ENCODE measurements at places on chromosomes 6 and 20. TPM values are rescaled to one million over a fixed set of nuclear protein-coding genes. Genes with fewer than 3 reads are reported as not detected.

GRCh38 chr6:131042664-131043063 is 20.4 kb downstream of the EPB41L2 start:
- no peak for DNase-seq

- DNase-seq, result no peak
Measured at GRCh38 chr20:41264819-41265218, 52.7 kb downstream of the ZHX3 start.

- DNase-seq, result no peak
Measured at GRCh38 chr6:100283285-100283684, 181.4 kb downstream of the SIM1 start.

DNA sequence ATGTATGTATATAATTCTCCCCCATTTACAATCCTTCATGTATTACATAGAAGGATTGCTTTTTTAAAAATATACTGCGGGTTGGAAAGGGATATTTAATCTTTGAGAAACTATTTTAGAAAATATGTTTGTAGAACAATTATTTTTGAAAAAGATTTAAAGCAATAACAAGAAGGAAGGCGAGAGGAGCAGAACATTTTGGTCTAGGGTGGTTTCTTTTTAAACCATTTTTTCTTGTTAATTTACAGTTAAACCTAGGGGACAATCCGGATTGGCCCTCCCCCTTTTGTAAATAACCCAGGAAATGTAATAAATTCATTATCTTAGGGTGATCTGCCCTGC is 3.6 kb downstream of the FOXC1 start:
- no peak for DNase-seq

OVOL2 gene
- 0.24 TPM for total RNA-seq

POU5F1 gene
- 1.5 TPM for total RNA-seq

LAMA5 gene
- 103 TPM for total RNA-seq

TRIM15 gene
- total RNA-seq, result not detected
